ENCODE measurements at places on chromosomes 5 and 9.

DNA sequence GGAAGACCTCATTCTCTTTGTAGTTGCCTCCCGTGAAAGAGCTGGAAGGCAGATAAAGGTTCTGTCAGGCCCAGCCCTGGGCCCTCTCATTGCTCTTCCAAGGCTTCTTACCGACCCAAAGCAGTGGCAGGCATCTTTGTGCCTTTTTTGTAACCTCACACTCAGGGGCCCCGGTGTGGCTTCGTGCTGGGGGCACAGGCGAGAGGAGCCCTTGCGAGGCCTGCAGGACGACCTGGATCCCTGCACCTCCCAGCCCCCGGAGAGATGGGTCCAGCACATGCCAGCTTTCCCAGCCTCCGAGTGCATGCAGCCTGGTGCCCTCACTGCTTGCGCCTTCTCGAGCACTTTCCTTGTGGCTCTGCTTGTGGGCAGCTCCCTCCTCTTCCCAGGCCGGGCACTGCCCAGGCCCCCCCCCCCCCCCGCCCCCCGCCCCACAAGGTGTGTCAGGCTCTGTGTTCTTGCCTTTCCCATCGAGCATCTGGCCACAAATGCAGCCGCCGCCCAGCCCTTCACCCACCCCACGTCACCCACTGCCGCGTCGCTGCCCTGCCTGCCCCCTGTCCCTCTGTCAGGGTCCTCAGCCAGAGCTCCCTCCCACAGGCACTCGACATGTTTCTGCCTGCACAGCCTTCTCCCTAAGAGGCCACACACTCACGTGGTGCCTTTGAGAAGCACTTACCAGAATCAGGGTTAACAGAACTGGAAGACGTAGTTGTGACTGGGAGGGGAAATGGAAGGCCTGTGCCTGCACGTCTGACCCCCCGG, 63.7 kb upstream of the CACNA1B start:
- no peak for DNase-seq

- peak; percentile 85 for DNase-seq
Measured at GRCh38 chr9:112224401-112225289, 49.5 kb upstream of the SUSD1 start.

DNA sequence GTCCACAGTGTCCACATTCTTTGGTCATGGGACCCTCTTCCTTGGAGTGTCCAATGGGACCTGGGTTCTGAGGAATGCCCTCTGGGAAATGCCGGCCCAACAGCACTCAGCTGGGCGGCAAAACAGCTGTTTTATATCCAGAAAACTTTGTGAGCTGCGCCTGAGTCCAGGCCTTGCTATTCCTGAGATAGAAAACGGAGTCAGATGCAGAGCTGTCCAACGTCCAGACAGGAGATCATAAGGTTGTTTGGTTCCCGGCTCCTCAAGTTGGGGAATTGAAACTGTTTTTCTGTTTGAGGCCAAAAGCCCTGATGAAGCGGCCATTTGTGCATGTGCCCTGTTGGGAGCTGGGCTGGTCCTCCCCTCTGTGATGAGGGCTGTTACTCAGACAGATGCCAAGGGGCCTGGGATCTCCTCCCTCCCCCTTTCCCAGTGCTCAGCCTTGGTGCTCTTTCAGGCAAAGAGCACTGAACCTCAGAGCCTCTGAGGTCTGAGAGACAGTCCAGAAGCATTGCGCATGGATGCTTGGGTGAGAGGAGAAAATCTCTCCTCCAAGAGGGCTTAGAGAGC, 66.6 kb upstream of the GARNL3 start:
- no peak for DNase-seq

GRCh38 chr5:116361171-116361967, 213.3 kb downstream of the SEMA6A start:
- peak; percentile 18 for DNase-seq

DNA sequence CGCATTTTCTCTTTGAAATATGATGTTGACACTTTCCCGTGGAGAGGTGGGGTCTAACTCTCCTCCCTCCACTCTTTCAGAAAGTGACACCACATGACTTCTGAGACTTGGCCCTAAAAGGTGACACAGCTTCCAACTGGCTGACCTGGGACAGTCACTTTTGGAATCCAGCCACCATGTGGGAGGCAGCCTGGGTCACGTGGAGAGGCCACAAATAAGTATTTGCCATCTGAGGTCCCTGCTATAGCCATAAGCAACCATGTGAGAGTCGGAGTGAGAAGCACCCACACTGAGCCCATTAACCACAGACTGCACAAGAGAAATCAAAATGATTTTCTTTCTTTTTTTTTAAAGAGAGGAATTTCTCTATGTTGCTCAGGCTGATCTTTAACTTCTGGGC, 4.1 kb upstream of the PHYKPL start:
- no peak for DNase-seq

- DNase-seq: peak; percentile 34
Measured at GRCh38 chr9:121607434-121608167, 43.8 kb upstream of the DAB2IP start.

GRCh38 chr5:80238778-80239679, 16.8 kb downstream of the SERINC5 start:
- peak; percentile 51 for DNase-seq

DNA sequence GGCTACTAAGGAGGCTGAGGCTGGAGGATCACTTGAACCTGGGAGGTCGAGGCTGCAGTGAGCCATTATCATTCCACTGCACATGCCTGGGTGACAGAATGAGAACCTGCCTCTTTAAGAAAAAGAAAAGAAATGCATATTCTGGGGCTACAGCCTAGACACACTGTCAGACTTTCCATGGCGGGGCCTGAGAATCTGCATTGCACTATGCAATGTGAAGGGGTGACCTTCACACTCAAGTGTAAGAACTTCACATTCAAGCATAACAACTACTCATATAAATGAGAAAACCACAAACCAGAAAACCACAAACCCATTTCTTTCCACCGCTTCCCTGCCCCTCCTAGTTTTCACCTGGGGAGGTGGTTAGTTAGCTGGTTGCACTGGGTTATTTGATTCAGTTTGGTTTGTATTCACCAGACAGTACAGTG, 18.0 kb upstream of the FBP2 start:
- no peak for DNase-seq

DNA sequence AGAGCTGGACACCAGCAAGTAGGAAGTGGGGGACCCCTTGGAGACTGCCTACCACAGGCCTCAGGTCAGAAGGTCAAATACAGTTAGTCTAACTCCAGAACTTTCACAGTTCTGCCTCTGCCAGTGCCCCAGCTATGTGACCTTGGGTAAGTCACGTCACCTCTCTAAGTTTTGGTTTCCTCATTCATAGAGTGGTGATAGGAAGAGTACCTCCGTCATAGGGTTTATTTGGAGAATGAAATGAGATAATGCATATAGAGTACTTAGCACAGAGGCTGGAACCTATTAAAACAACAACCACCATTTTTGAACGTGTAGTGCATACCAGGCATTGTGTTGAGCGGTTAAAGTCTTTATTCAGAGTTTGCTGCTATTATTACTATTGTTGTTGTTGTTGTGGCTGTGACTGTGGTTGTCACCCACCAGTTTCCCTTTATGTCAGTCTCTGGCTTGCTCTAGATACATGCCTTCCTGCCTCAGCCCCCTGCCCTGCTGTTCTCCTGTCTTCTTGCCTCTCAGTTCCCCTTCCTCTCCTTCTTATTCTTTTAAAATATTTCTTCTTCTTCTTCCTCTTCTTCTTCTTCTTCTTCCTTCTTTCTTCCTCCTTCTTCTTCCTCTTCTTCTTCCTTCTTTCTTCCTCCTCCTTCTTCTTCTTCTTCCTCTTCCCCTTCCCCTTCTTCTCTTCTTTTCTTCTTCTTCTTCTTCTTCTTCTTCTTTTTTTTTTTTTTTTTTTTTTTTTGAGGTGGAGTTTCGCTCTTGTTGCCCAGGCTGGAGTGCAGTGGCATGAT, 67.8 kb downstream of the RALGPS1 start:
- no peak for DNase-seq

- no peak for DNase-seq
Measured at GRCh38 chr9:122307925-122308324, 43.2 kb downstream of the MRRF start.

DNA sequence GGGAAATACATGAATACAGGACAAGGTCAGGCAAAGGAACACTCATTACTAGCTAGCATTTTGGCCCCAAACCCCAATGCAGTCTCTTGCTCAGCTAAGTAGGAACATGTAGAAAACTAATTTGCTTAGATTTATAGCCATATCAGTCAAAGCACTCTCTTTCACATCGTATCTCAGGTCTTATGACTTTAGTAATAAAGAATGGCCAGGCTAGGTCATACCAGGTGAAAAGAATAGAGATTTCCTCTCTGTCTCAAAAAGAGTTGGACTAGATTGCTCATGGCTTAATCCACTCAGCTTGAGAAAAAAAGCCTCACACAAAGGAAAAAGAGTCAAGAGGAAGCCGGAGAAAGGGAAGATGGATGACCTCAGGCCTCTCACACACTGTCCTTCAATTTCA, 772.7 kb upstream of the SEMA6A start:
- DNase-seq: no peak

DNA sequence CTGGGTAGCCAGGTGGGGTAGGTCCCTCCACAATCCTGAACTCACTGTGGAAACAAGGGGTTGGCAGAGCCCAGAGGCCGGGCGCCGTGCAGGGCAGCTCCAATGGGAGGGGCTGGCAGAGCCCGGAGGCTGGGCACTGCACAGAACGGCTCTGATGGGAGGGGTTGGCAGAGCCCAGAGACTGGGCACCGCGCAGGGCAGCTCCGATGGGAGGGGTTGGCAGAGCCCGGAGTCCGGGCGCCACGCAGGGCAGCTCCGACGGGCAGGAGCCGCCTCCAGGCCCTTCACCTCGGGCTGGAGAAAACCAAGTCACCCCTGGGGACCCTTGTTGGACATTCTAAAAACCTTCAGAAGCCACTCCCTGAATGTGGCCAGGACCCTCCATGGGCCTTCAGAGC, 9.3 kb downstream of the NACC2 start:
- DNase-seq: no peak

GRCh38 chr9:136829412-136829811, 12.9 kb upstream of the AJM1 start:
- DNase-seq: no peak

GRCh38 chr5:170769246-170769645, 14.3 kb upstream of the GABRP start:
- DNase-seq: no peak

DNA sequence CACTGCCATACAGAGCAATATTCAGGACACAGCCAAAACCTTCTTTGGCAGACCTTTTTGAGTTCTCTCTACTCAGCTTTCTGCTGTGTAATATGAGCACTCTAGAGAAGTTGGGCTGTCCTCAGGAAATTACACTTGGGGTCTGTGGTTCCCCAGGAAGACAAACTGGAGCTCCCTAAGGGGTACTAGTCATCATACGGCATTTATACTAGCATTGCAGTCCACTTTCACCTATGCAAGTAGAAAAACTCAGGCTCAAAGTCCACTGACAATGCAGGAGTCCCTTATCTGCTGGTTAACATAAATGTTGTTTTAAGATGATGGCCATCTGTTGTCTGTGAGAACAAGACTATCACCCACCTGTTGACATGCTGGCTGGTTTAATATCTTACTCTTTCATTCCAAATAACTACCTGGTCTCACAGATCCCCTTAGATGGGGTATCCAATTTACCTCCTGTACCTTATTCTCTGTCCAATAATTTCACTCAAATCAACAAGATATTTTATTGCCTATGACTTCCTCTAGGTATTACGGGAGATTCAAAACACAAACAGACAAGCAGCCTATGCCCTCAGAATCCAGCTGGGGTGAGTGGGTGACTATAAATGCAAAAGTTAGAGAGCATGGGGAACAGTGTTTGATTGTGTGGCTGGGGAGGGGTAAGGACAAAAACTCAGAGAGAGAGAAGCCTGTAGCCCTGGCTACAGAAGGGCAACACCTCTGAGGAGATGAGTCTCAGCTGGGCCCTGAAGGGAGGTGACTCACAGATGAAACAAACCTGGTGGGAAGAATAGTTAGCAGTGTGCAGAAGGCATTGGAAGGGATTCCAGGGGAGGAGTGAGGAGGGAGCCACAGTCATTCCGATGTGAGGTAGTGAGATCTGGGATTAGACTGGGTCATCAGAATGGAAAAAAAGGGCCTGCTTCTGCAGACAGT, 10.2 kb downstream of the DOCK8 start:
- no peak for DNase-seq

DNA sequence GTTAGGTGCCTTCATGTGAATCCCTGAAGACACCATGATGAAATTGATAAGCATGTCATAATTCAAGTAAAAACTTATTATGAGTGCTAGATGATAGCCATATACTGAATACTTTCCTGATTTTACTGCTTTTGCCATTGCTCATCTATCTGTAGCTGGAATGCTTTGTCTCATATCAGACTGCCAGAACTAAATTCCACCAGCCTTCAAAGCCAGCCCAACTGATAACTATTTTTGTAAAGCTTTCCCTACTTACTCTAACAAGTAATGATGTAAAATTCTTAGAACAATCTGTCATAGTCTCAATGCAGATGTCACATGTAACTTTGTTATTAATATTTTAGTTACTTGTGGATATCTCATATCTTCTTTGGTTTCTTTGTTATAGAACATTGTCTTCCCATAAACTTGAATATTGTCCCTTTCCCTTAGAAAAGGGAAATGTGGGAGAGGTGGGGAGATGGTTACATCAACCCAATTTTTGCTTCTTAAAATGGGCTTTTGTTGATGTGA, 128.3 kb downstream of the ZCCHC7 start:
- DNase-seq: no peak

DNA sequence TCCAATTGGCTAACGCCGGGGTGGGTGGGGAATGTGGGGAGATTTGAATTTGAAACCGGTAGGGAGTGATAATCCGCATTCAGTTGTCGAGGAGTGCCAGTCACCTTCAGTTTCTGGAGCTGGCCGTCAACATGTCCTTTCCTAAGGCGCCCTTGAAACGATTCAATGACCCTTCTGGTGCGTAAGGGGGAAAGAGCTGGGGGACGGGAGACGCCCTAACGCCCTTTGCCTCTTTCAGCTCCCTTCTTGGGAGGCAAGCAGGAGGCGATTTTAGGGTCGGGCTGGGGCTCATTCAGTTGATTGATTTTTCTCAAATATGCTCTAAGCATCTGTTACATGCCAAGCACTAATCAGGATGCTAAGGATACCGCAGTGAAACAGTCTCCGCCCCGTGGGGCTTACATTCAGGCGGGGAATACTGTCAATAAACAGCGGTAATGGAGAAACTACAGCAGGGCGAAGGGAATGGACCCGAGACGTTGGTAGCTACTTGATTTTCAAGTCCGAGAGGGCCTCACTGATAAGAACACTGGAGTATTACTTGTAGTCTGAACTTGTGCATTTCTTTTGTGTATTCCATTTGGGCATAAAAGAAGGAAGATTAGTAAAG, at the start of gene HMMR:
Gene HMMR, plus strand, starts transcription at position 71 of the 610 bp plus-strand sequence. Its CDS starts 61 bp downstream, at position 132.
- DNase-seq: no peak

GRCh38 chr5:1555011-1555807, 31.4 kb upstream of the LPCAT1 start:
- DNase-seq: peak; percentile 37

GRCh38 chr5:181246276-181247049, 2.8 kb upstream of the RACK1 start:
- DNase-seq: peak; percentile 80

GRCh38 chr9:69218166-69218565, 44.1 kb downstream of the TJP2 start:
- no peak for DNase-seq

- DNase-seq: peak; percentile 38
Measured at GRCh38 chr5:180873615-180874520, 12.8 kb upstream of the ZFP62 start.

- no peak for DNase-seq
Measured at GRCh38 chr5:64273276-64273675, 107.6 kb downstream of the RNF180 start.
